Subcutaneous adipose tissue (tissue), 4 donors: ENCODE measurements at places on chromosomes 11 and 22. TPM values are rescaled to one million over a fixed set of nuclear protein-coding genes. Genes with fewer than 3 reads are reported as not detected.

FAM227A gene
- total RNA-seq: not detected

TMEM218 gene
- 15.6 TPM for total RNA-seq

SCN3B gene
- 1.1 TPM for total RNA-seq

PAMR1 gene
- total RNA-seq: 2.8 TPM

TXNRD2 gene
- 16.7 TPM for total RNA-seq

SCUBE2 gene
- total RNA-seq: 42.5 TPM

WBP2NL gene
- total RNA-seq: 1.5 TPM

SAA4 gene
- not detected for total RNA-seq

OR52E8 gene
- total RNA-seq: not detected

TMEM151A gene
- total RNA-seq: not detected

NXPE4 gene
- not detected for total RNA-seq

KIRREL3 gene
- not detected for total RNA-seq

LGALS12 gene
- total RNA-seq: 56.1 TPM

NLRP10 gene
- not detected for total RNA-seq

CCDC90B gene
- 54.8 TPM for total RNA-seq

GNAZ gene
- total RNA-seq: 4.2 TPM

PDE2A gene
- 325 TPM for total RNA-seq

XRCC6 gene
- total RNA-seq: 166 TPM

PSMC3 gene
- total RNA-seq: 80.9 TPM

MLC1 gene
- total RNA-seq: 0.22 TPM

SLC22A6 gene
- not detected for total RNA-seq

APOBEC3H gene
- total RNA-seq: not detected

CAVIN3 gene
- 158 TPM for total RNA-seq

SLC7A4 gene
- total RNA-seq: 4.4 TPM

ZNF280B gene
- 0.49 TPM for total RNA-seq

PRRG4 gene
- total RNA-seq: 2.2 TPM

CCDC73 gene
- not detected for total RNA-seq

GPR152 gene
- not detected for total RNA-seq

INSC gene
- total RNA-seq: not detected

FAM180B gene
- total RNA-seq: 0.82 TPM

SLC22A9 gene
- not detected for total RNA-seq

RPS3 gene
- total RNA-seq: 529 TPM

SLC43A3 gene
- total RNA-seq: 75.5 TPM

CHST1 gene
- 2.2 TPM for total RNA-seq

ARHGAP8 gene
- total RNA-seq: 13.4 TPM

ENTHD1 gene
- total RNA-seq: not detected

PRG3 gene
- total RNA-seq: not detected

RCOR2 gene
- not detected for total RNA-seq

ALX4 gene
- not detected for total RNA-seq

ZNF280A gene
- total RNA-seq: not detected

NRGN gene
- total RNA-seq: 2.0 TPM

TSKU gene
- 385 TPM for total RNA-seq

RAPSN gene
- not detected for total RNA-seq

C11orf97 gene
- not detected for total RNA-seq

MTFP1 gene
- total RNA-seq: 15.3 TPM

ACCS gene
- total RNA-seq: 42.5 TPM

ACRV1 gene
- not detected for total RNA-seq

OR5B17 gene
- total RNA-seq: not detected

MYEOV gene
- total RNA-seq: 23.6 TPM
